ENCODE measurements at places on chromosomes 6 and 20.

- DNase-seq = no peak
Measured at GRCh38 chr6:116512734-116513133, 1.3 kb downstream of the CALHM5 start.

GRCh38 chr6:3499603-3500002 lies 42.8 kb upstream of the SLC22A23 start:
- DNase-seq = no peak

- no peak for DNase-seq
Measured at GRCh38 chr6:150991487-150991886, 126.0 kb downstream of the MTHFD1L start.

DNA sequence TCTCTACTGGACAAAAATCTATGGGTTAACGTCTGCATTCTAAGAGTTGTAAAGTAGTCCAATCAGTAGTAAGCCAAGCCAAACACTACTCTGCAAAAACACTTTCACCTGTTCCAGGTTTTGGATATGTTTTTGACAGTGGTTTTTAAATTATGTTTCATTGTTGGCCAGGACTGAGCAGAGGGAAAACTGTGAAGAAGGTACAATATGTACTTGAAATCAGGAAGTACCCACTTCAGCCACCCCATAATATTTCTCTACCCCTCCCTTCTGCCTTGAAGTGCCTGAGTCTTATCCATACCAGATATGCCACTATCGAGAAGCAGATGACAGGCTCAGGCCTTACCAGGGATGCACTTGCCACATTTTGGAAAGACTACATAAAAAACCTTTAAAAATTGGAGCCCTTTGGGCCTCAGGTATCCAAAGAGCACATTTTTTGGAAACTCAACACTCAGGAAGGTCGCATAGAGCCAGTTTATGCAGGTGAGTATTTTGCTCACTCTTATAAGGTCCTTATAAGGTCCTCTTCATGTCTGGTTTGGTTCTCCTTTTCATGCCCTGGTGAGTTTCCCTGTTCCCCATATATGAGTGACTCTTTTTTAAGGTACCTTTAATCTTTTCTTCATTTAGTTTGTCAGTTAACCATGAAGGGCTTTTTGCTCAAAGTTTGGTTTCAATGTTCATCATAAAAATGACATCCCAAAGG lies 859.3 kb upstream of the FLRT3 start:
- no peak for DNase-seq

DNA sequence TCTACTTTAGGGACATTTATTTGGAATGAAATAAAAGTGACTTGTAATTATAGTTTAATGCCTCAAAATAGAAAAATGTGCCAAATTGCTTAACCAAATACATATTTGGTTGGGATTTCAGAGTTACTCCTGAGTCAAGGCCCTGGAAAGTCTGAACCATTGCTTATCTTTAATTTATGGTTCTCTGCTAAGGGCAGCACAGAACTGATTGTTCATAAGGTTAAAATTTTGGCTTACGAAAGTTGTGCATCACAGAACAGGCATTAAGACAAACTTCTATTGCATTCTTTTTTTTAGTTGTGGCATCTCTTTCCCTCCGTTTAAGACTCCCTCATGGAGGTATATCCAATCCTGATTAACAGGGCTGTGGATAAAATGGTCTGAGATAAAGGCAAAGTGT lies 92.2 kb upstream of the TENT5A start:
- no peak for DNase-seq

DNA sequence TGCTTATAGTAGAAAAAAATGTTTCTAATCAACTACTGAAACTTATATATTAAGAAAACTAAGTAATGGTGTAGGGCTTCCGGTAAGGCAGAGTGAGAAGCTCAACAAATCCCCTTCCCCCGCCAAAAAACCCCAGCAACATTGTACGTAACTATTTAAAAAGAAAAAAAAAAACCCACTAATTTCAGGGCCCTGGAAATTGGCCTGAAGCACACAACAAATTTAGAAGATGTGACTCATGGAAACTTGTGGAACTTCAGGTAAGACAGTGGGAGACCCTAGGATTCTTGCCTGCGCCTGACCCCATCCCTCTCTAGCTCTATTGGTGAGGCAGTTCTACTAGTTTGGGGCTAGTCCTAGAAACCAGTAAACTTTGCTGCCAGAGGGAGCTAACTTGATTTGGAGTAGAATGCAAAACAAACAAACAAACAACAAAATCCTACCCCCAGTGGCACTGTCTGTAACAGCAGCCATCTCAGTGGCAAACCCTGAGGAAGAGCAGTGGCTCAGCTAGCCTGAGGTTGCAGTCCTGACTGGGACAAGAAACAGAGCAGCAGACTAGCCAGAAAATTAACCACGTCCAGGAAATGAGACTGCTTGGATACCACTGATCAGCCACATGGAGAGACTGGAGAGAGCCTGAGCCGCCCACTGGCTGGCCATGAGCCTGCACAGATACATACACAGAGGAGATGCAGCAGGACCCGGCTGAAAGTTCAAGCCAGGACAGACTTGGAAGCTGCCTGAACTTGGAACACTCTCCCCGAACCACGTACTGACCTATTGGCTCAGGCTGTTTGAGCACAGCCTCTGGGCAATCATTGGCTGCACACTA lies 135.1 kb downstream of the TBXT start:
- no peak for DNase-seq

Measured in activated naive CD4-positive, alpha-beta T cell (primary cell).